HFFc6 (cell line): ENCODE measurements at places on chromosomes 1 and 21.

GRCh38 chr1:2942410-2942809 lies 78.9 kb upstream of the ACTRT2 start:
- DNase-seq, result no peak

- DNase-seq, result no peak
These were observed 26.5 kb upstream of the KRTAP19-8 start for GRCh38 chr21:31064803-31065202.

DNA sequence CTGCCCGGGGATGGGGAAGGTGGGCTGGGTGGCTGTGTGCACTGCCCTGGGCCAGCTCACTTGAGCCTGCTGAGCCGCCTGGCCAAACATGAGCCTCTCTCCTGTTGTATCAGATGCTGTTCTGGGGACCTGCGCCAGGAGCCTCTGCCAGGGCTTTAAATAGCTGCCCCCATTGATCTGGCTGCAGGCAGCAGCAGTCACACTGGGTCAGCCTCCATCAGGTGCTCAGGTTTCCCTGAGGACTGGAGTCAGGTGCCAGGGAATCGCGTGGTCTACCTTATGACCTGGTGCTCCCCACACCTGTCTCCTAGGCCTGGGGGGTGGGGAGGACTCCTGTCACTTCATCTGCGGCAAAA lies 700 bp upstream of the CCDC28B start:
- DNase-seq, result no peak

DNA sequence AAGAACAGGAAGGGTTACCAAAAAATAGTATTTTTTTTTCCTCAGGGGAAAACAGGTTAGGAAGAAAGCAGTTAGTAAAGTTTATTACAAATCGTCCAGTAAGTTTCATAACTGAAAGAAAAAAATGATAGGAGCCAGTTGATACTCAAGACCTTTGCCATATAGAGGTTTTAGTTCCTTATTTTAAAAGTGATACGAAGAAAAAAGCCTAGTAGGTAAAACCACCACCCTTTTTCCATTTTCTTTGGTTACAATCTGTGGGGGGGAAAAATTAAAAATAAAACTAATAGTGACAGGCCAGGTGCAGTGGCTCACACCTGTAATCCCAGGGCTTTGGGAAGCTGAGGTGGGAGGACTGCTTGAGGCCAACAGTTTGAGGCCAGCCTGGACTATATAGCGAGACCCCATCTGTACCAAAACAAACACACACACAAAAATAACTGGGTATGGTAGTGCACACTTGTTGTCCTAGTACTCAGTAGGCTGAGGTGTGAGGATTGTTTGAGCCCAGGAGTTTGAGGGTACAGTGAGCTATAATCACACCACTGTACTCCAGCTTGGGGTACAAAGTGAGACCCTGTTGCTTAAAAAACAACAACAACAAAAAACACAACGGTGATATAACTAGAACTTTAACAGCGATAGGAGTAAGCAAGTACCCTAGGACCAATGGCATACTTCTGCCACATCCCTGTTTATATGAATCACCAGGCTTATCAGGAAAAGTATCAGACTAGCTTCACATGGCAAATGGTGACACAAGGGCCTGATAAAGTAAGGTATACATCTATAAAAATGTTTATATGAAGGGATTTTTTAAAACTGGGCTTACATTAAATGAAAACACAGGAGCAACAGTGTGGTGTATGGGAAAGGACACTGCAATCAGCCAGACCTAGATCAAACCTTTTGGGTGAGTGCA lies 5.4 kb downstream of the TMEM59 start:
- peak; percentile 23 for DNase-seq

DNA sequence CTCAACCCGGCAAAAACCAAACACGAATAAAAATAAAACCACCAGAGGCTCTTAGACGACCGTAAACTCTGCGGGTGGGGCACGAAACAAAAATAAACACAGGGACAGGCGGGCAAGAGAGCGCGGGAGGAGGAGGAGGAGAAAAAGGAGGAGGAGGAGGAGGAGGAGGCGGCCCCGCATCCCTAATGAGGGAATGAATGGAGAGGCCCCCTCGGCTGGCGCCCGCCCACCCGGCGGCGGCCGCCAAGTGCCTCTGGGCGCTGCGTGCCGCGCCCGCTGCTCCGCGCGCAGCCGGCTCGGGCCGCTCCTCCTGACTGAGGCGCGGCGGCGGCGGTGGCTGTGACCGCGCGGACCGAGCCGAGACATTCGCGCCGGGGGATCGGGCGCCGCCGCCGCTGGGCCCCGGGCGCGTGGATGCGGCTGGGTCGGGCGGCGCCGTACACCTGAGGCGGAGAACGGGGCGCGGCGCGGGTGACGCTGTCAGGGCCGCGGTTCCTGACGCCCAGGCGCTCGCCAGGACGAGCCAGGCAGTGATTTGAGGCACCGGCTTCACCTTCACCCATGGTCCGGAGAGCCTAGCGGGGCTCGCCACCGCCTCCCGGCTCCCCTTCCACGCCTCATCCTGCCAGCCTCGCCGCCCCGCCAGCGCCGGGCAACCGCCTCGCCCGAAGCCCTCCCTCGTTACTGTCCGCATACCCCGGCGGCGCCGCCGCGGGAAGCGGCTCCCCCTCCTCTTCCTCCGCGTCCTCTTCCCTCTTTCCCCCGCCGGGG lies at the start of gene MARK1:
Gene MARK1, plus strand, starts transcription at position 229 of the 771 bp plus-strand sequence. CDS start 687 bp downstream, outside the sequence.
- no peak for DNase-seq

- peak; percentile 50 for DNase-seq
These were observed 100.0 kb upstream of the EDEM3 start for GRCh38 chr1:184854496-184855140.

GRCh38 chr1:19311503-19311930 lies 427 bp downstream of the AKR7A2 start:
- no peak for DNase-seq

DNA sequence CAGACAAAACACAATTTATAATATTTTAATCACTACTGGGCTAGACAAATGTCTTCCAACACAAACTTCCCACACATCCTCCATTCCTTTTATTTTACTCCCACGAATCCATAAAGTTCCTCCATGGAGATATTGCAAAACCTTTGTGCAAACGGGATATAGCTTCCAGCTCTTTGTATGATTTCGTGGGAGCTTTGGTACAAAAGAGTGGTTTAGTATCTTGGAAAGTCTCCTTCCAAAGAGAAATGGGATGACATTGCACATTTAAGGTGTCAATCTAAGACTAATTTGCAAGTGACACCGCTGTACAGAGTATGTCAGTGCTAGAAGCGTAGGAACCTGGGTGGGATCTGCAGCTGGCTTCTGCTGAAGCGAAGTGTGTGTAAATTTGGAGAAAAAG lies 455.2 kb upstream of the RUNX1 start:
- no peak for DNase-seq

DNA sequence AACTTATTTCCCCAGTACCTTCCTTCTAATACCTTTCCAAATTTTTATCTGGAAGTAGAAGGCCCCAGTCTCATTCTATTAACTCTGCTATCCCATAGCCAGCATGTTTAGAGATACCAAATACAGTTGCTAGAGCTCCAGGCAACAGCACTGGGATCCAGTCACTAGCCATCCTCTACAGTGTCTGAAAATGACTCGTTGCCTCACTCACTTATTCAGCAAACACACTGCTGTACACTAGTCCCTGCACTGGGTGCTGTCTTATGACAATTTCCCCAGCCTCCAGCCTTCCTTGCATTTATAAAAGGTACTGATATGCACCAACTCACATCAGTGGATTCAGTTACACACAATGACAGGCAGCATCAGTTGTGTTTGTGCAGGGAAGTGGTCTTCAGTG lies 179.0 kb downstream of the DSCAM start:
- peak; percentile 51 for DNase-seq

GRCh38 chr1:152836870-152837269 lies 5.8 kb upstream of the LCE6A start:
- DNase-seq, result no peak

DNA sequence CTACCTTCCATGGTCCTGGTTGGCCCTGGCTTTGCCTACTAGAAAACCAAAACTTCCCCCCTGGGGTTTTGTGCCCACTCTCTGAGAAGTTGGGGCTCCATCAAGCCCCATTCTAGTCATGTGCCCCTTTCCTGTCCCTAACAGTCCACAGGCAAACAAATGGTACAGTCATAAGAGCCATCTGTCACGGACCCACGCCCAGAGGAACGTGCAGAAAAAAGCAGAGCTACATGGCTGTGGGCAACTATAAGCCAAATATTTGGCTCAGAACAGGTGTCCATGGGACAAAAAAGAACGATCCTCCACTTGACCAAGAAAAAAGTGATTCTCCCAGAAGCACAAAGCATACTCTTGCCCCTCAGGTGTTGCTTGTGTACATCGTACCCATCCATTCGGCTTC lies 14.6 kb upstream of the TRNAU1AP start:
- DNase-seq, result no peak

GRCh38 chr1:33348676-33349080 lies 27.8 kb upstream of the A3GALT2 start:
- DNase-seq, result no peak

DNA sequence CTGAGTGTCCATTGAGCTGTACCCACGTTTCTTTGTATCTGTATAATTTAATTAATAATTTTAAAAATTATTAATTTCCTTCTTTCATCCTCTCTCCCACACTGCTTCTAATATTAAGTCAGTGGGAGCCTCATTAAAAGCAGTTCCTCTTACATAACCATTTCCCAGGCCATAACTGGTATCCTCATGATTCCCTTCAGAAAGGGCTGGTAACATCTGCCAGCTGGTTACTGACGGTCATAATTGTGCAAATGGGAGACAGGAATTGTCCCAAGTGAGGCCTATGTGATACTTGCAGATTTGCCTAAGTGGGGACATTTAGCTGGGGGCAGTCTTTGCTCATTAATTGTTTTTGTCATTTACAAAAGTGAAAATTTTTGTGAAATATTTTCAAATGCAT lies 69.0 kb upstream of the SPAG17 start:
- no peak for DNase-seq

DNA sequence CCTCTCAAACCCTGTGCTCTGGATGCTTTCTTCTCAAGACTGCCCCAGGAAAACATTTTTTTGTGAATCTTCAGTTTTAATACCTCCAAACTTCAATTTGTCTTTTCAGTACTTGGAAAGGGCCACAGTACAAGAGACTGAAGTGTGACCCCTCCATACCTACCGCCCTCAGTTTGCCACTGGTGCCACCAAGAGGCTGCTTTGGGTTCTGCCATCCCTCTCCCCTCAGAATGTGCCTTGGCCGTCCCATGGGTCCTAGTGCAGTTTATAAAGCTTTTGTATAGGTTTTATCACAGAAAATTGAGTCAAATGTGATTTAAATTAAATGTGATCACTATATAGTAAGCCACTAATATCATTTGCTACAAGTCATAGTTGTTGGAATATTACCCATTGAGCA lies 60.8 kb upstream of the PGD start:
- peak; percentile 12 for DNase-seq

GRCh38 chr1:93771843-93772242 lies 90.2 kb upstream of the BCAR3 start:
- DNase-seq, result no peak

DNA sequence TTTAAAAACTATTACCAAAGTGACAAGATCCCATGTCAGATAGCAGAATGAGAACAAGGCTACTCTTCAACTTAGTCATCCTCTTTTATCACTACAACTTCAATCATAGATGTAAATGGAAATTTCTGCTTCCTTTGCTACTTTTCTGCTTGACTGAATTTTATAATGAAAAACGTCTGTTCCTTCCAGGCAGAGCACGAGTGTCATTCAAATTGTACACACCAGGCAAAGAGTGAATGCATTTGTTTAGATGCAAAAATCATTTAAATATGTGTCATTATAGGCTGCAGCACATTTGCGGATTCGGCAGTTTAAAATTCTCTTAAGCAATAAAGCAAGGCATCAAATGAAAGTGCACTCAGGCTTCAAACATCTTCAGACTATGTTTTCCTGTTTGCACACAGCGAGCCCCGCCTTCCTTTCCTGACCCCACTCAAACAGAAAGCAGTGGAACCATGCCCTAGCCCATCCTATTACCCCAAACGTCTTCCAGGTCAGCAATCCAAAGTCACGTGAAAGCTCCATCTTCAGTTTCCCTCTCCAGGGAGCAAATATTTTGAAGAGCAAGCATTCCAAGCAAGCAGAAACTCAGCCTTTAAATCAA lies 99.6 kb downstream of the APP start:
- peak; percentile 45 for DNase-seq

GRCh38 chr1:26370591-26371382 lies 1.8 kb downstream of the ZNF683 start:
- DNase-seq, result no peak

- peak; percentile 77 for DNase-seq
These were observed 118.1 kb downstream of the PGBD5 start for GRCh38 chr1:230308039-230308438.

GRCh38 chr1:109502364-109502851 lies 7.1 kb downstream of the AMIGO1 start:
- no peak for DNase-seq

DNA sequence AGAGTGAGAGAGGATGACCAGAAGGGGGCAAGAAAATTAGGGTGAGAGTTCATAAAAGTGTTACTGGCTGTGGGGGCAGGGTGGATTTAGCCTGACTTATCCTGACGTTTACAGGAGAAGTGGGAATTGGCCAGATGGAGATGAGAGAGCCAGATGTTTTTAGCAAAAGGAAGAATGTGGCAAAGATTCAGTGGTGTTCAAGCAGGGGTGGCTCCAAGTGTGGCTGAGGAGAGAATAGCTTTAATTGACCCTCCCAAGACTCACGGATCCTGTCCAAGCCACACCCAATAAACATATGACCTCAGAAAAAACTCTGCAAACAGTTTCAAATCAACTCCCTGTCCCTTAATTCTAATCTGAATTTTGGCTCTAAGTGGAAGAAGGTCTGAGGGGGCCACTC lies 35.2 kb upstream of the EDEM3 start:
- DNase-seq, result no peak

DNA sequence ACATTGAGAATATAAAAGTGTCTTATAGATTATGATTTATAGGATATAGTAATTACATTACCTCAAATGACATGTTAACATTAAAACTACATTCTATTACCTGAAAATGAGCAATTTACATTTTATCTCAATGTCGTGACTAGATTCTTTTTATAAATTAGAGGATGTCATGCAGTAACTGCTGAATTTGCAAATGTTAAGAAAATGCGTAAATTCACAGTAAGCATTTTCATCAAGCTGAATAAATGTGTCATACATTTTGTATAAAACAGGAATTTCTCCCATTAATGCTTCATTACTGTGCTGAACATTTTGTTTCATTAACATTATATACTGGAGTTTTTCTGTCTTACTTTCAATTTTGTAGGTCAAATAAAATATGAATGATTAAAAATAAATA lies 1460.7 kb upstream of the B3GALT2 start:
- DNase-seq, result no peak

DNA sequence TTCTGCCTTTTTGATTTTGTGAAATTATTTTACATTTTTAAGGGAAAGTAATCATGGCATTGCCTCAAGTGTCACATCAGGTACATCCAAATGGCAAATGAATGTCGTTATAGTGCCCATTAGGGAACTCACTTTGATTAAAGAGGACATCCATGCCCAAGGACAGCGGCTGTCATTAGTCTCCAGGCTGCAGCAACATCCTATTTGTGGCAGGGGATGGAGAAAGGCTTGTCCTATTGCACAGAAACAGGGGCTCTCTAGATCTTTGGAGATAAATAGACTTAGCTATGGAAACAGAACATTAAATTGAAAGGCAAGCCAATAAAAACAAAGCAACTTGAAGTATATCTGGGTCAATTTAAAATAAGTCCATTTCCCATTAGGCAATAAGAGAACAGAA lies 439.3 kb downstream of the NEGR1 start:
- DNase-seq, result no peak

- no peak for DNase-seq
These were observed at the start of gene TRPM2 for GRCh38 chr21:44353191-44353970. Gene TRPM2 (plus strand): TSS chr21:44353621. CDS start chr21:44353701, 80 bp downstream.

- no peak for DNase-seq
These were observed 40.4 kb downstream of the RHBG start for GRCh38 chr1:156409439-156409838.

GRCh38 chr1:243354511-243355153 lies 98.8 kb downstream of the SDCCAG8 start:
- DNase-seq, result peak; percentile 8
